Stimulated activated CD4-positive, alpha-beta T cell treated with anti-CD3 and anti-CD28 coated beads, Interleukin-1b, Interleukin-23, amount 100 ng/mL, for 1 hour (primary cell): ENCODE measurements at places on chromosomes 12 and 14.

- DNase-seq: no peak
These were observed 171.0 kb downstream of the BTG1 start for GRCh38 chr12:91974541-91975085.

DNA sequence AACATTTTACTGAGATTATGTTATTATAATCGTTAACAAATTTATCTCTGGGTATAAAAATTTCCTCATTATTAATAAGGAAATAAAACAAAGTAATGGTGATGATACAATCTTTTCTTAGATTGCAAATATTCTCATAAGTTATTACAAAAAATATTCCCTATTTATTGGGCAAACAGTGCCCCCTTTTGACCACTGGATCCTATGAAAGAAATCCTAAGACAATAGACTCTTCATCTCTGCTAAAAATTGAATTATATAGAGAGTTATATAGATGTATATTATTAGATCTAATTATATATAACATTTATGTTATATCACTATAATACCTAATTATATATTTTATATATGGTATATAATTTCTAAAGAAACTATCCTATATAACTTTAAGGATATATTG, 94.2 kb upstream of the FGD4 start:
- no peak for DNase-seq

GRCh38 chr12:27424631-27425230, 21.8 kb upstream of the SMCO2 start:
- no peak for DNase-seq

DNA sequence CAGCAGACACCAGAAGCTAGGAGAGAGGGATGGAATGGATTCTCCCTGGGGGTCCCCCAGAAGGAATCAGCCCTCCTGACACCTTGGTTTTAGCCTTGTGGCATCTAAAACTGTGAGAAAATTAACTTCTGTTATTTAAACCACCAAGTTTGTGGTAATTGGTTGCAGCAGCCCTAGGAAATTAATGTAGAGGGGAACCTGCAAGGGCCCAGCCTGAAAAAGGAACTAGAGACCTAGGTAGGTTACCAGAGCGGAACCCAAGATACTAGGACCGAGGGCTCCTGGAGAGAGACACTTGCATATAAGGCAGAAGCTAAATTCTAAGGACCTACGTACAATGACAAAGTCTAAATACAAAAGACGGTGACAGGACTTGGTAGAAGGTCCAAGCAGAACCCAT, 8.1 kb upstream of the DENND5B start:
- DNase-seq: no peak

GRCh38 chr14:86012461-86012860, 482.5 kb downstream of the FLRT2 start:
- no peak for DNase-seq

- no peak for DNase-seq
These were observed 373.1 kb downstream of the SOX5 start for GRCh38 chr12:23576372-23576771.

- no peak for DNase-seq
These were observed 15.5 kb downstream of the PKP2 start for GRCh38 chr12:32881107-32881506.

GRCh38 chr12:43255522-43256111, 296.4 kb downstream of the ADAMTS20 start:
- no peak for DNase-seq

GRCh38 chr12:86698641-86698980, 442.4 kb upstream of the MGAT4C start:
- DNase-seq: no peak

DNA sequence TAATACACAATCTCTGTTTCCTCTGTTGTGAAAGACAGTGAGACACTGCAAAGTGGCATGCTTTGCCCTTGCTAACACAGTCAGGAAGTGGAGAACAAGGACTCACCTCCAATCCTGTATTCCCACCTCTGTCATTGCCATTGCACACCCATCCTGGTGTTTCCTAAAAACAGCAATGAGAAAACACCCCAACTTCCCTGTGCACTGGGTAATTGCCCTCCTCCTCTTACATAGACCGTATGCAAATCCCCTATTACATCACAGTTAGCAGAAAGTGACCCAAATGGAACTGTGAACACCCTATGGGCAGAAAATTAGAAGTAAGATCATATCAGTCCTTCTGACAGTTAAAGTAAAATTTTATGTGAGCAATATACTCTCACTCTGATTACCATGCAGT, 355.5 kb downstream of the BCL11B start:
- DNase-seq: no peak

GRCh38 chr14:73887694-73888459, 1.2 kb downstream of the ZNF410 start:
- no peak for DNase-seq

DNA sequence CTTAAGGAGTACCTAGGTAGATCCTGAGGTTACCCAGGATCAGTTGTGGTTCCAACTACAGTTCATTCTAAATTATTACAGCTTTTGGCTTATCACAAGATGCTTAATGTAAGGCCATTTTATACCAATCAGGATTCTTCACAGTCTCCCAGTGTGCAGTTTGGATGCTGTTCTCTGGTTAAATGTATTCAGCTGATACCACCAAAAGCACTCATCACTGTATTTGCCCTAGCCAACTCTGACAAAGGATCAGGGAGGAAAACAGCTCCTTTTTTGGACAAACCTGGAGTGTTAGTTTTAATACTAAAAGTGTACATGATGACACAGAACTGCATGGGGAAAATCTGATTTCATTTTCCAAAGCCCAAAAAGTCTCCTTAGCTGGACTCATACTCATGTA, 19.5 kb downstream of the DMAC2L start:
- no peak for DNase-seq

DNA sequence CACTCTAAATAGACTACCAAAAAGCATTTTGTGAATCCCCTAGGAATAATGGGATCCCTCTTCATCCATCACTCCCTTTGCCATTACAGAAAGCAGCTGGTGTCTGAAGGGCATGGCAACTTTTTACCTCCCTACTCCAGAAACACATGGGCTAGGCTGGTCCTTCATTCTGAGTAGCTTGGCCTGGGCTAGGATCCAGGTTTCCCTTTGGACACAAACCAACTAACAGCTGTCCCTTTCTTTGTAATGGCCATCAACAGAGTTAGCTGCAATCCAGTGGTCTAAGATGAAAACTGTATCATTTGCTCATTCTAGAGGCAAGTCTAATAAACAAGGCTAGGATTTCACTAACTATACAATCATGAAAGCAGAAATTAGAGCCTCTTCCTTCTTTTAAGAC, 7.4 kb downstream of the GRIN2B start:
- DNase-seq: no peak

GRCh38 chr12:52349196-52349595, 18.1 kb downstream of the KRT85 start:
- no peak for DNase-seq

DNA sequence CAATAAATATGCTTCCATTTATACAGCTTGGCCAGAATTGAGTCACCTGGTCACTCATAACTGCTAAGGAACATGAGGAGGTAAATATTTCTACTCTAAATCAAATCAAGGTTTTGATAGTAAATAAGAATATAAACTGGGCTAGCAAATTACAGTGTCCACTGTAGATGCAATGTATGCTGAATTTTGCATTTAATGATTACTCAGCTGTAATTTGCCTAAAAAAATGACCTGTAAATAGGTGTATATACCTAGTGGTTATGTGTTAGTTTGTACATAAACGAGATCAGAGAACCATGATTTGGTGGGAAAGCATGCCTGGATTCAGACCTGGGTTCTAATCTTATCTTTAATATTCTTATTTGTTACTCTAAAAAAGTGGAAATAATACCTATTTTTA, 76.6 kb upstream of the CNTN1 start:
- DNase-seq: no peak

- no peak for DNase-seq
These were observed 78.6 kb upstream of the PAWR start for GRCh38 chr12:79769189-79769859.

GRCh38 chr14:68928770-68929550, 50.1 kb downstream of the ACTN1 start:
- no peak for DNase-seq

GRCh38 chr12:124454735-124455134, 112.7 kb downstream of the NCOR2 start:
- no peak for DNase-seq

DNA sequence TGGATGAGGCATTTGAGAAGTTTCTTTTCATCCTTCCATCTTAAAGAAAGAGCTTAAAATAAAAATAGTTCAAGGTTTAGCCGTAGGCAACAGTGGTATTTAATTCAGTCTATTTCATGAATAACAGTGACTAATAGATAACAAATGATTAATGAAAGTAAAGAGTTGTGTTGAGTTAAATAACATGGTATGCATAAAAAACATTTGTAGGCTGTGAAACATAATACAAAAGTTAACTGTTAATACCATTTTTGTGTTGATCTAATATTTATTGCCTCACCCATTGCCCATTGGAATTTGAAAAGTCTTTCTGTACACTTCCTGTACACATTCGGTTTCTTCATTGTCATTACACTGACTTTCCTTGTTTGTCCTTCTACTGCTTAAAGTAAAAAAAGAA, 108.6 kb upstream of the PDE3A start:
- DNase-seq: no peak

GRCh38 chr14:56422221-56422620, 157.4 kb upstream of the TMEM260 start:
- DNase-seq: no peak

- DNase-seq: no peak
These were observed 616.4 kb downstream of the MED13L start for GRCh38 chr12:115661112-115661511.

DNA sequence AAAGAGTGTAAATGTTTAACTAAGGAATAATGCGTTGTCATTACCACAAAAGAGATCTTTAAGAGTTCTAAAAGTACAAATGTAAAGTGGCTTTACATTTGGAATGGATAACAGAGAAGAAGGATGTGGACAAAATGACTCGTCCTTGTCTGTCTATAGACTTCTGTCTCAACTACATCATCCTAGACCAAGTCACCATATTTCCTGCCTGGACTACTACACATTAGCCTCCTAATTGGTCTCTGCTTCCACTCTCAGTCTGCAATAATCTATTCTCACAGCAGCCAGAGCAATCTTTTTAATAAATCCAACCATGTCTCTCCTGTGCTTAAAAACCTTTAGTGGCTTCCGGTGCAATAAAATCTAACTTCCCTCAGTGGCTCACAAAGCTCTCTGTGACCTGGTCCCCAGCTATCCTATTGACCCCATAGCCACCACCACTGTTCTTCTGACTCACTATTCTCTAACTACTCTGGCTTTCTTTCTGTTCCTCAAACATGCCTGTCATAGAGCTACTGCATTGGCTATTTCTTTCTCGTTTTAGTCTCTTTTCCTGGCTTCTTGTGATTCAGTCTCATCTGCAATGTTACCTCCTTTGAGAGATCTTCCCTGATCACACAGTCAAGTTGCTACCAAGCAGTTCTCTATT, 91.1 kb downstream of the MYF5 start:
- no peak for DNase-seq

DNA sequence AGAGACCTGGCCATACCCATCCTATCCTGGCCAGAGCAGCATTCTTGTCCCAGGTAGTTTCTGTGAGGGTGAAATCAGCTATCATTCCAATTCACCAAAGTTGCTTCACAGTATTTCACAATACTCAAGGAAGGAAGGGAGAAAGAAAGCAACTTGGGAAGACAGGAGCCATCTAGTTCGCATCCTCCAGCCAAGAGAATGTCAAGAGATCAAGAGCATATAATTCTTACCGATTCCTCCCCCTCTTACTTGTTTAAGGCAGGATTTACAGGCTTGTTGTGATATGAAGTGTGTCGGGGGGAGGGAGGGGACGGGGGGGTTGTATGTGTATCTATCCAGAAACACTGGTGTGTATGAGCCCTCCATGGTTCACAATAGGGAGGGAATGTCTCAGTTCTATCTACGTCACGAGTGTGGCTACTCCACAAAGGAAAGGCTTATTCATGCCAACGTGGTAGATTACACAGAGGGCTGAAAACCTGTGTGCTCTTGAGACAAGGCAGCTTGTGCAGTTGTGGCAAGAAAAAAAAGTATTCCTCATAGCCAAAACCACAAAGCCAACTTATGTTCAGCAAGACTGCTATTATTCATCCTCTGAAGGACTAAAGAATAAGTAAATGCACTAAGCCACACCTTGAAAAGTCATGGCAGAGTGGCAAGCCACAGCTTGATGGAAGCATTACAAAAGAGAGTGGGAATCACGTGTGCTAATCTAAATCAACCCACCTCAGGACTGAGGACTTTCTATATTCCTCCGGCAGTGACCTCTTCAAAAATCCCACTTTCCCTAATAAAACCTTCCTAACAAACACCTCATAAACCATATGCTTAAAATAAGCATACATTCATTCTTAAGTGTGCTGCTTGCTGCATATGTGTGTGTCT, 35.0 kb downstream of the CORO1C start:
- no peak for DNase-seq

- DNase-seq: no peak
These were observed 21.9 kb downstream of the KRT80 start for GRCh38 chr12:52169886-52170285.

DNA sequence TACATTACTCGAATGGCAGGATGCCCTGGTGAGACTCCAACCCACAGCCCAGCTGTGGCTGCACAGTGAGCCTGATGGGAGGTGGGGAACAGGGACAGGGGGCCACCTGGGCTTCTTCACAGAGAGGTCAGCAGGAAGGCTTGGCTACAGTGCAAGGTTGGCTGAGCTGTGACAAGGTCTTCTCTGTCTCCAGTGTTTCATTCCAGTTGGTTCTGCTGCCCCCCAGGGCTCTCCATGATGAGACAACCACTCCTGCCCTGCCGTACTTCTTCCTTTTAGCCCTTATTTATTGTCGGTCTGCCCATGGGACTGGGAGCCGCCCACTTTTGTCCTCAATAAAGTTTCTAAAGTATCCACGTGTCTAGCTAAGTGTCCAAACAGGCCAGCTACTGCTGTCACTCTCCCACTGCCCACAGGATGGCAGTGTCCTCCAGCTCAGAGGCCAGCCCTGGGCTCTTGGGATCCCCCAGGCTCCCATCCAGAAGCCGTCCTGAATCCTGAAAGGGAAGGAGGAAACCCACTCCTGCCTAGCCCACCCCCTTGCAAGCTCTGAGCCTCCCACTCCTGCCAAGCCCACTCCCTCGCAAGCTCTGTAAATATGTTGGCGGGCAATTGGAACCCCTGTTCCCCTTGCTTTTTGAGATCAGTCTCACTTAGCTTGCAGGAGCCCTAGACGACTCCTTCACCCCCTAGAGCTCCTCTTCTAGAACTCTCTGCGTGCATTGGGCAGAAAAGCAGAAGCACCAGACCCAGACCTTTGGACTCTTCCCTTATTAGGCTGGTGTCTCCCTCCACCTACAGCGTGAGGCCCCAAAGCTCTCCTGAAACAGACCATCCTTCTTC, 5.4 kb downstream of the C1QL4 start:
- DNase-seq: no peak

- no peak for DNase-seq
These were observed 20.1 kb upstream of the AKAP5 start for GRCh38 chr14:64444984-64445845.

DNA sequence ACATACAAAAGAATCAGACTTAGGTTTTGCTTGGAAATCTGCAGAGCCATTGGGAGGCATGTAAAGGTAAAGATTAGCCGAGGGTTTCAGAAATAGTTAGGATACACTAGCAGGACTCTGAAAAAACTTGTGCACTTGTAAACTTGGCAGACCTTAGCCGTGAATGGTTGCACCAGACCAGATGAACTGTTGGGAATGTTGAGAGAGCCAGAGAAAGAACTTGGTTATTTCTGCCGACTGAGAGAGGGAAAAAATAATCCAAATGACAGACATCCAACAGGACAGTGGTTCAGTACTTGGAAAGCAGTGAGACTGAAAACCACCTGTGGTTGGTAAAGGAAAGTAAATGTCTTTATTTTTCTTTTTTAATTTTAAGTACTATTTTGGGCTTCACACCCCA, 222.5 kb upstream of the DDHD1 start:
- no peak for DNase-seq

GRCh38 chr12:6944381-6945186, 762 bp downstream of the C12orf57 start:
- DNase-seq: peak; percentile 63
